ENCODE measurements at places on chromosomes 11 and 22.

DNA sequence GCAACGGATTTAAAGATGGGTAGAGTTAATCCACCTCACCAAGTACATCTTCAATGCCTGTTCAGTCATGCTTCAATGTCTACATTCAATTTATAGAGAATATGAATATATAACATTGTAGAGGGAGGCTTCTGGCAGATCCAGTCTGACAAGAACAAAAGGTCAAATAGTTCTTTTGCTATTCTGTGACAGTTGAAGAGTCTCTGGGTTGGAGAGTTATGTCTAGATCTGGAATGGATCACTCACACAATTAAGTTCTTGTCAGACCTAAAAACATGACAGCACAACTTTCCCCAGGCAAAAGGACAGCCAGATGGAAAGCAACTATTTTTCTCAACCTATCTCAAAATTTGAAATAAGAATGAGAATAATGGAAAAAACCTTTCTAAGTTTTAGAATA is 15.3 kb upstream of the GAB2 start:
- no peak for DNase-seq

GRCh38 chr11:66843776-66844495 is 695 bp downstream of the RCE1 start:
- no peak for DNase-seq

DNA sequence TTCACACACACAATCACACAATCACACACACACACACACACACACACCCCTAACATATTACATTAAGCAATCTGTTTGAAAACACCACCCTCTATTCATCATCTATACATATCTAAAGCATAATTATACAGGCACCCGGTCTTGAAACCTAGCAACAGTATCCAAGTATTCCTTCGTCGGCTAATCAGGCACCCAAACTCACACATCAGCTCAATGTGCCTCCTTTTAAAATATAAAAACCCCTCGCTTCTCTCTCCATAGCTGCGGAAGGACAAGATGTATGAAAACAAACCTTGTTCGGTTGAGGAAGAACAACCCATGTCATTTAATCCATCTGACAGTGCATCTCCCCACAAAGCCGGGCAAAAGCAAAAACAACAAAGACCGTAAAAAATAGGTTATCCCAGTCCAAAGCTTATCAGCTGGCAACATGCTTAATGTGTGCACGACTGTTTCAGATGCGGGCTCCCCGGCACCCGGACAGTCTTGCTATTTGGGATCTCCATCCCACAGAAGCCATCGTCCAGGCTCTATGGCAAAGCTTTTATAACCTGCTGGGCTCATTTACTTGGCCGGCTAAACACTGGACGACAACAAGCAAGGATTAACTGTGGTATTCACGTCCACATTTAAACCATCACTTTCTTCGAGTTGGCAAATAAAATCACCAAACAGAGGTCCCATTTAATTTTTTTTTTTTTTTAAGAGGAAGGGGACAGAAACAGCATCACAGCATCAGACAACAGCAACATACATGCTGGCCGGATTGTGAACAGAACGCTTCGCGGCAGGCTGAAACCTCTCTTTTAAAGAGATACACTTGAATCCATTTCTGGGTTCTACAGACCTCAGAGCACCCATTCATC is 365.5 kb downstream of the SHANK2 start:
- DNase-seq, result no peak

DNA sequence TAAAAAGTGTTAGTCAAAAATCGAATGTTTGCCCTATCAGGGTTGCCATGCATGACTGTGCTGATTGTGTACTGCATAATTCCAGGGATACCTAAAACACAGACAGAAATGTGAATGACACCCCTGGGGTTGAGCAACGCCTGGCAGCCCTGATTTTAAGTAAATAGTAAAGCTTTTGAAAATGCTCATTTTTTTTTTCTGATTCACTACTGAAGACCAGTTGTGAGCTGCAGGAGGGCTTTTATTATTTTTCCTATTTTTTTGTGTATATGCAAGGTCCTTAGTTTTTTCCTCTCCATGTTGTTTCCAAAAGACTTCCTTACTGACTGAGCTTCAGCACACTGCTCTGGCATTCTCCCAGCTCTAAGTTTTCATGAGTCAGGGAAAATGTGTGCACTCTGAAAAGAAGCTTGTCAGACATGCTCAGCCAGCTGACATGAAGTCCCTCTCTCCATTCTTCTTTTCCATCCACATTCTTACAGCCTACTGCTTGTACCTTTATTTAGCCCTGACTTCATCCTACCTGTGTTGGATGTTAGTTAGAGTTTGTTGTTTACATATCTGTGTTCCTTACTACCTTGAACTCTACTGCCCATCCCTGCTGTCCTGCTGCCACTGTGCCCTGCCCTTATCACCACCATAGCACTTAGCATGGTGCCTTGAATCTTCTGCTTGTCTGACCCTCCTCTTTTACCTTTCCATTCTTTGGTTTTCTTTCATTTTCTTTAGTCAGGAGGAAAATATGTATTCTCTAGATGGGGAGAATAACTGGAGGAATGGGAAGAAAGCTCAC is 79.5 kb downstream of the HORMAD2 start:
- DNase-seq, result peak; percentile 73

DNA sequence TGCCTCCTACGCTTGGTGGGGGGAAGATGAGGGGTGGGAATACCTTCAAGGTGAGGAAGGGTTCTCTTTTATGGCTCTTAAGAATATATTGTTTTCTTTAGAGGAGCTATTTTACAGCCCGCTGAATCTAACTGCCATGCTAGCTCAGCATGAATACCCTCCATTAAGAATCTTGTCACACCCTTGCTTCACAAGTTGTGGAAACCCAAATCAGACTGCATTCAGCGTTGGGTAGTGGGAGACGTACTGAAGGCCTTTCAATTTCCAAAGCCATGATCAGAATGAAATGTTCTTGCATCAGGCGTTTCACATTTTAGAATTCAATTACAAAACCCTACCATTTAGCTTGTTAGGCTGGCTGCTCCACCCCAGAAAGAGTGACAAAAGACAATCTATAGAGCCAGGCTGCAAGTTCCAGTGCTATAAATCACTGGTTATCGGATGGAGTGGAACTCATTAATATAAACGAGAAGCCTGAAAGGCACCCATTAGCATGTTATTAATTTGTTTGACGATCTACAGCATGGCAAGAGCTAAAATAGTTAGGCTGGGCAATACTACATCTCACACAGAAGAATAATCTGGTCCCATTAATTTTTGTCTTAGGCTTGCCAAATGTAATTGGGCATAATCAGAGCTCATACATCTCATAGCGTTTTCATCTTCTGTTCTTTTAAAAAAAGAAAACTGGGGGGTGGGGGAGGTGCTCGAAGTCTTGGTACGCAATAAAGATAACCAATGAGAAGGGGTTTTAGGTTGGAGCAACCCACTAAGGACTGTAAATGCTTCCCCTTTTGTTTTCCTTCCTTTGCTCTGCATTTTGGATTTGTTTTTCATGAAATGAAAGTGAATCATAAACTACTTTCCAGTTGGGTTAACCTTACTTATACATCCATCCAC is 57.5 kb downstream of the ABTB2 start:
- DNase-seq, result no peak

- DNase-seq, result no peak
Observed at GRCh38 chr11:6062691-6063358, 32.3 kb upstream of the OR56A1 start.

DNA sequence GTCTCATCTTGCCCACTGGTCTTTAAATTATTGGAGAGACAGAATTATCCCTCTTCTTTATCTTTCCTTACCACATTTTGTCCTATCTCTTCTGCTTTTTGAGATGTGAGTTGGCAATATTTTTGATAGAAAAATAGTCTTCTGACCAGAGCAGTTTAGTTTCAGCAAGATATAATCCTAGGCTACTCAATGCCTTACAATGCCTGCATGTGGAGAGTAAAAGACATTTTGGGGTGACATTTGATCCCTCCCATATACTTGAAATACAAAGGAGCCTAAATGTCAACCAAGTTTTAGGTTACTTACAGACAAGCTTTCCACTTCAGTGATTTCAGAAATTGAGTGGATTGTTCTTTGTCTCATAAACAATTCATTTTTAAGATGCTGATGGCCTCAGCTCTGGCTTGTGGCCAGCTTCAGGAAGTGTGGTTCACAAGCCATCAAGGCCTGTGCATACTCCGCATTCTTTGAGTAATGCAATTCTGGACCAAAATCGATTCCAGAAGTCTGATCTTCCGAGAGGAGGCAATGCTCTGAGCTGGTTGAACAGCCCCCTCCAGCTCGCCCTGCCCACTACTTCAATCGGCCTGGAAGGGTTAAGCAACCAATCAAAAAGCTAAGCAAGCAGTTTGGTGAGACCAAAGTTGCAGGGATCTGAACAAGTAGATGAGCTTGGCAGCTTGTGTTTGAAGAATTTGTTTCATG is 274.4 kb downstream of the BLID start:
- peak; percentile 89 for DNase-seq

- DNase-seq, result no peak
Observed at GRCh38 chr11:12019337-12019736, 10.9 kb upstream of the DKK3 start.

GRCh38 chr11:66267039-66267378 is 1.4 kb upstream of the RAB1B start:
- DNase-seq, result no peak

DNA sequence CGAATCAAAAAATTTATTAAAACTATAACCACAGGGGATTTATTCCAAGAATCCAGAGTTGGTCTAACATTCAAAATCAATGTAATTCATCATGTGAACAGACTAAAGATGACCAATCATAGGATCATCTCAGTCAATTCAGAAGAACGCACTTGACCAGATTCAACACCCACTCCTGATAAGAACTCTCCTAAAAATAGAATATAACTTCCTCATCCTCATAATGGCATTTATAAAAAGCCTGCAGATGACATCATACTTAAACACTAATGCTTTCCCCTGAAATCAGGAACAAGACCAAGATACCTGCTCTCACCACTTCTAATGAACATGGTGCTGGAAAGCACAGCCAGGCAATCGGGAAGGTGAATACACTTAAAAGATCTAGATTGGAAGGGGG is 10.5 kb upstream of the MUC2 start:
- no peak for DNase-seq

- DNase-seq, result no peak
Observed at GRCh38 chr11:122345586-122345985, 229.6 kb upstream of the BLID start.

GRCh38 chr11:128856241-128856640 is 10.9 kb downstream of the KCNJ1 start:
- no peak for DNase-seq

- DNase-seq, result no peak
Observed at GRCh38 chr11:17585911-17586695, 39.0 kb downstream of the OTOG start.

- no peak for DNase-seq
Observed at GRCh38 chr11:77135069-77135468, 7.0 kb downstream of the MYO7A start.

DNA sequence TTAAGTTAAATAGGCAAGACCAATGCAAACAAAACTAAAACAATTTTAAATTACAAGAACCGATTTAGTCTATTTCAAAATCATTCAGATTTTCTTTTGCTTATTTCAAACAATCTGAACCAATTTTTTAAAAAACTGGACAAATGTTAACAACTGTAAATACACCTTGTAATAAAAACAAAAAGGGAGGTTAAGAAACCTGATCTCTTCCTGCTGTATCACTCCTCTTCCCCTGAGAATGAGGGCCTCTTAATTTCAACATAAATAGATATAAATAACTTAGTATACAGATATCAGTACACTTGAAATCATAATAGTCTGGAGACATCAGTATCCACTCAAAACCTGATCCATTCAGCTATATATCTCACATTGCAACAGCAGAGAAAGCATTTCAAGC is 346.6 kb downstream of the TTC28 start:
- DNase-seq, result no peak

DNA sequence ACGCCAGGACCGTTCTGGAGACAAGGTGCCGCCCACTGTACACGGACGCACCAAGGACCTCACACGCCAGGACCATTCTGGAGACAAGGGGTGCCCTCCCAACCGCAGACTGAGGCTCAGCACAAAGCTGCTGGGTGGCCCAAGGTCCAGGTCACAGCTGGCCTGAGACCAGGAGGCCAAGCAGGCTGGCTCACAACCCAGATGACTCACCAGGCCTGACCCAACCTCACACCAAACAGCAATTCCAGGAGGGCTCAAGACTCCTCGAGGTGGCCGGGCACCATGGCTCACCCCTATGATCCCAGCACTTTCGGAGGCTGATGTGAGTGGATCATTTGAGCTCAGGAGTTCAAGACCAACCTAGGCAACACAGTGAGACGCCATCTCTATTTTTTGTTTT is 14.8 kb downstream of the BRD1 start:
- DNase-seq, result no peak

GRCh38 chr11:26048271-26048670 is 283.7 kb upstream of the ANO3 start:
- DNase-seq, result no peak

DNA sequence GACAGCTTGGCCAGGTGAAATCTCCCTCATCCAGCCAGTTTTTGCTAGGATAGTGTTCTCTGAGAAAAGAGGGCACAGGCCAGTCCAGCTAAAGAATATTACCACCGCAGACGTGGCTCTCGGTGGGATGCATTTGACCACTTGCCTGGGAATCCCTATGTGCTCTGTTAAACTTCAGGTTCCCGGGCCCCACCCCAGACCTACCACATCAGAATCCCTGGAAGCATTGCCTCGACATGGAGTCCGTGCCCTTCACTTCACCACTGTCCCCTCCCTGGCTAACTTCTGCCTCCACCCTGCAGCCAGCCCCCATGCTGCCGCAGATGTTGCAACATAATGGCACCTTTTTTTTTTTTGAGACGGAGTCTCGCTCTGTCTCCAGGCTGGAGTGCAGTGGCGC is 56.9 kb upstream of the EMID1 start:
- no peak for DNase-seq

DNA sequence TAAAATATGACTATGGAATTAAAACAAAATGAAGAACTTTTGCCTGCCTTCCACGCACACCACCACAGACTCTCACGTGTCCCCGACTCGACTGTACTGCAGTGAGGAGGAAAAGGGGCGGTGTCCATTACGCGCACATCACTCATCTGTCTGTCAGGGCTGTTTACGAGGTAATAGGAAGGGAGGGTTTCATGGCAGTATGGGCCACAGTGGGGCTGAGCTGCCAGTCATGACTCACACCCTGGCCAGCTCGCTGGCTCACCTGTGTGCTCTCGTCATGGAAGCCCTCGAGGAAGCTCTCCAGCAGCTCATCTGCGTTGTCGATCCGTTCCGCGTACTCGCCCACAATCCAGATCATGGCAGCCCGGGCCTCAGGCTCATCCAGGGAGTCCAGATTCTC is 33.5 kb upstream of the RASL10A start:
- no peak for DNase-seq

DNA sequence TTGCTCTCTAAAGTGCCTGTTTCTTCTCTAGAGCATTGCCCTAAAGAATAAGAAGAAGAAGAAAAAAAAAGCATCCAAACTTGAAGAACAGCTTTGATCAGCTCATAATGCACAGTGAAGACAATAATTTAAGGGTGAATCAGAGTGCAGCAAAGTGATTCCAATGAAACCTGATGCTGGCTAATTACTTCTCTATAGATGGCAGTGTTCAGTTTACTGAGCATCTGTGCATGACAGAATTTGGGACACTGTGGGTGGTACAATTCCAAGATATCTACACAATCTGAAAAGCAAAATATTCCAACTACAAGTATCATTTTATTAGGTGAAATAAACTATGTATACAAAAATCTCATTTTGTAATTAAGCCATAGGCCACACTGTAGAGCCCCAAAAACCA is 450.5 kb upstream of the CCDC90B start:
- DNase-seq, result no peak

Measured in fibroblast of skin of back (primary cell).